ENCODE measurements at places on chromosomes 3 and 15.
A peak's percentile ranks its signal among the peaks of the same experiment; 100 is the strongest.

GRCh38 chr3:28039829-28040228 lies 201.6 kb upstream of the CMC1 start:
- no peak for DNase-seq

GRCh38 chr3:14297305-14297704 lies 105.1 kb upstream of the SLC6A6 start:
- no peak for DNase-seq

DNA sequence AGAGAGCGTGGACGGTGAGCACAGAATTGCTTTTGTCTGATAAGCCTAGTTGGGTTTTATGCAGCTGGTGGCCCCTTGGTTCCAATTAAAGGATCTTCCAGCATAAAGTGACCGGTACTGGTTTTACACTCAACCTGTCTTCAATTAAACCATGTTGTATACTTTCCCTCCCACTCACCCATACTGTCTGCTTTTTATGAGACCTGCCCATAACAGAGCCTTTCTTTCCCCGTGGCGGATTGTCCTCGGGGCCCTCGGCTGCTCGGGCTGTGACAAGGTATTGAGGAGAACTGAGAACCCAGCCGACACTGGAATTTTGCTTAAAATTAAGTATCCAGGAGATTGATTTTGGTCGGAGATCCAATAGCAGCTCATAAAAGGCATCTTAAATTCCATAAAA lies 98.4 kb downstream of the TMEM266 start:
- DNase-seq, result no peak

DNA sequence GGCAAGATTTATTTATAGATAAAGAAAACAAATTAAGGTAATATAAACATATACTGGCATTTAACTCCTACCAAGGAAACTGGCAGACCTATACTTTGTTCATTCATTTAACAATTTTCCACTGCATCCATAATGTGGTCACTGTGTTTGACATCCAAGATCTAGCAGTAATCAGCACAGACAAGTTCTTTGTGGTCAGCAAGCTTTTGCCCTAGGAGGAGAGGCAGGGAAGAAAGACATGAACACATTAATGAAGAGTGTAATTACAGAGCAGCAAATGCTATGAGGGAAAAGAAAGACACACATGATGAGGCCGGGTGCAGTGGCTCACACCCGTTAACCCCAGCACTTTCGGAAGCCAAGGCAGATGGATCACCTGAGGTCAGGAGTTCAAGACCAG lies 34.4 kb downstream of the SUCLG2 start:
- no peak for DNase-seq

GRCh38 chr3:149654188-149654601 lies 3.6 kb downstream of the WWTR1 start:
- DNase-seq, result no peak

- DNase-seq, result no peak
These were observed 196.4 kb downstream of the SUCNR1 start for GRCh38 chr3:152069871-152070270.

DNA sequence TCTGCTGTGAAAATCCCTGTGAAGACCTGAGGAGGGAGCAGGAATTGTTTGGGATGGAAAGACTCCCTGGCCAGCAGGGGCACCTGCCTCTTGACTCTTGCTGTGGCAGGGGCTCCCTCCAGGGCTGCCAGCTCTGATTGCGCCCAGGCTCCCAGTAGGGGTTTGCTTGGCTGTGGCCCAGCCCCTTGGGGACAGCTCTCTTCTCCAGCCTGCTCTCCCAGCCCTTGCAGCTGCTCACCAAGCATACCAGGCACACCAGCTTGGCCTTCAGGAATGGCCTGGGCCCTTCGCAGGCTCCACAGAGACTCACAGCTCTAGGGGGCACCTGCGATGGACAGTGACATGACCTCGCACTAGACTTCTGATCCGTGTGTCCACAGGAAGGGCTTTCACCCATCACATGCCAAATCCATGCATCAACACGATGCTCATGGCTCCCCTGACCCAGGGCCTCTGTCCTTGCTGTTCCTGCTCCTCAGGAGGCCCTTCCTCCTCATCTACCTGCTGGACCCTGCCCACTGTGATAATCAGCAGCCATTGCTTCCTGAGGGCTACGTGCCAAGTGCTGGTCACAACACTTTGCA lies 61.8 kb downstream of the SCN5A start:
- DNase-seq, result no peak

DNA sequence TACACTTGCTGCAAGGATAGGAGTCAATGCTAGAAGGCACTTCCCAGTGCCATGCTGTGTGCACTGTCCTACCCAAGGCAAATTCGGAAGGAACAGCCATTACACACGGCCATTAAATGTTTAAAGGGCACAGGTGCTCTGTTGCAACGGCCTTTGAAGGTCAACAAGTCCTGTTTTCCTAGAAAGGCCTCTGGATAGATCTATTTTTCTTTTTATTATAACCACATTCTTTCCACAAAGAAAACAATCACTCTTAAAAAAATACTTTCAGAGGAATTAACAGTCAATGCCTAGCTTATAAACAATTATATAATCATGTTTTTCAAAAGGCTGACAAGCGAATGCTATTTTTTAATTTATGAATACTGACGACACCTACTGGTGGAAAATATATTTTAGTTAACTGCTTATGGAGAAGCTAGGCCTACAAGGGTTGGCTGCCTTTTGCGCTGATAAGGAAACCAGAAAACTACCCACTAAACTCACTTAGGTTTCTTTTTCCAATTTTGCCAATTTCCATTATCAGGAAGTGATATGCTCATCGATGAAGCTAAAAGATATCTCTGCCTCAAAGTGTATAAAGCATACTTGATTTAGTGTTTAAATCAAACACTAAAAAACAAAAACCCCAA lies 2.4 kb downstream of the ARHGEF3 start:
- no peak for DNase-seq

- DNase-seq, result no peak
These were observed 1218.0 kb downstream of the NSUN3 start for GRCh38 chr3:95280711-95281352.

GRCh38 chr15:78070049-78070700 lies 7.3 kb downstream of the TBC1D2B start:
- DNase-seq, result no peak

DNA sequence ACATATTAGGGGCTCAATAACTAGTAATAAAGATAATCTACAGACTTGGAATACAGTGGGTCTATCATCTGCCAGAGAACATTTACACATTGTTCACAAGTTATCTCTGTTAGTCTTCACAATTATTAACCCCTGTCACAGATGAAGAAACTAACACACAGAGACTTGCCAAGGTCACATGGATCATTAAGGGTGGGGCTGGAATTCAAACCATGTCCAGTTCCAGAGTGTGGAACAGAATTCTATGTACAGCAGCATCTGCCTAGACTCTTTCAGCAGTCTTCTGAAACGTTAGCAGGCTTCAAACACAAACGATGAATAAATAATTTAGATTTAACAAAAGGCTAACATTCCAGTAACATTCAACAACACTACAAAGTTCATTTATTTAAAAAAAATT lies 673.9 kb upstream of the NR2F2 start:
- DNase-seq, result no peak

GRCh38 chr3:55490276-55490913 lies 3.3 kb upstream of the WNT5A start:
- no peak for DNase-seq

DNA sequence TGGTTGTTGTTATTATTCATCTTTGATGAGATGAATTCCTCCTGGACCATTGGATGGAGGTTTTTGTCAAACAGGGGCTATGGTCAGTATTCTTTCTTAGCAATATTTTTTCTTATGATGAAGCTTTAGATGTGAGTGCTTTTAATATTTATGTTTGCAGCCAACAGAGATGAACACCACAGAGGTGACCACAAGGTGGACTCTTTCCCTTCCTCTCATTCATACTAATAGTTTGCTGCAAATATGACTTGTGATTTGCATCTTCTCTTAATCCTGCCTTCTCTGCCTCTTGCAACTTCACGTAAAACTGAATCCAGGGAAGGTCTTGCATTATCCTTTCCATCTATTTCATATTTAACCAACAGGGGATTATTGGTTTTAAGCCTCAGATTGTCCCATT lies 473.1 kb upstream of the UBE2E2 start:
- DNase-seq, result no peak

DNA sequence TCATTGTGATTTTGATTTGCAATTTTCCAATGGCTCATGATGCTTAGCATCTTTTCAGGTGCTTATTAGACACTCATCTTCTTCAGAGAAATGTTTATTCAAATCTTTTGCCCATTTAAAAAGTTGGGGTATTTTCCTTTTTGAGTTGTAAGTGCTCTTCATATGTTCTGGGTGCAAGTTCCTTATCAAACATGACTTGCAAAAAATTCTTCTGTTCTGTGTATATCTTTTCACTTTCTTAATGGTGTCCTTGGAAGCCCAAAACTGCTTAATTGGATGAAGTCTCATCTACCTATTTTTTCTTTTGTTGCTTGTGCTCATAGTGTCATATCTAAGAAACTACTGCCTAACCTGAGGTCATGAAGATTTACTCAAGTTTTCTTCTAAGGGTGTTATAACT lies 332.8 kb downstream of the PLCL2 start:
- DNase-seq, result no peak

GRCh38 chr15:90249203-90249863 lies at the start of gene TTLL13:
TSS of gene TTLL13 (plus strand) at chr15:90249556. CDS start at chr15:90250631, 1,075 bp downstream.
- DNase-seq, result peak; percentile 100

GRCh38 chr15:80585544-80586018 lies 109.5 kb upstream of the ABHD17C start:
- no peak for DNase-seq

DNA sequence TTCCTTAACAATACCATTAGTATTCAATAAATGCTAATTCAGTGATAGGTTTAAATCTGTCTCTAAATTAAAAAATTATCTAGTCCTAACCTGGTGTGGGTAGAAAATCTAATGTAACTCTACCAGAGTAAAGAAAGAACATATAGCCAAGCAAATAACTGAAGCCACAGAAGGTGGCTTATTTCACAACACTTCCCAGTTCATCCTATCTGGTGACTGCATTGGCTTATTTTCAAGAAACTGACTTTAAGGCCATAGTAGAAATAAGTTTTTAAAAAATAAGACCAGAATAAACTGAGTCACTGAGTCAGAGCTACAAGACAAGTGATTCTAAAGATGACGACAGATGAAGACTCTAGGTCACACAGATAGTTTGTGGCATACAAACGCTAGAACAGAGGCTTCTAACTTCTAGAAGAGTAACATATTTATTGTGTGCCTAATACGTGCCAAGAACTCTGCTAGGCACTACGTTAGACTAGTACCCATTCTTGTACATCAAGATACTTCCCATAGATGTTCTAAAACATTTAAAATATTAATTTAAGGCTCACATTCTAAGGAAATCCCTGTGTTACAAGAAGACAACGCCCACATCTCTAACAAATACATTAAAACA lies 25.9 kb downstream of the TMCC1 start:
- no peak for DNase-seq

DNA sequence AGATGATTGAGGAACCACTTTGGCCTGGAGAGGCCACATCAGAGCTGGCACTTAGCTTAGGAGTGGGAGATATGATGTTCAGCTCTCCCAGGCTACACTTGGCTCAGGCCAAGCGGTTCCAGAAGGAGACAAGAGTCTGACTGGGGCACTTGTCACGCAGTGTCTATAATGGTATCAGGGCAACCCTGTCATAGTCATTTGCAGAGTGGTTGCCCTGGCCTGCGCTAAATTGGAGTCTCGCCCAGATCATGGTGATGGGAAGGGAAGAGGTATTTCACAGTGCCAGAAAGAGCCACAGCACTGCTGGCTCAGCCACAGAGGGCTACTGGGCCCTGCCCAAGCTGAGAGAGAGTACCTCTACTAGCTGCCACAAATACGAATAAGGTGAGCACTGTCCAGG lies 186.9 kb upstream of the CRBN start:
- no peak for DNase-seq

GRCh38 chr15:57914350-57915055 lies 151.0 kb downstream of the ALDH1A2 start:
- no peak for DNase-seq

DNA sequence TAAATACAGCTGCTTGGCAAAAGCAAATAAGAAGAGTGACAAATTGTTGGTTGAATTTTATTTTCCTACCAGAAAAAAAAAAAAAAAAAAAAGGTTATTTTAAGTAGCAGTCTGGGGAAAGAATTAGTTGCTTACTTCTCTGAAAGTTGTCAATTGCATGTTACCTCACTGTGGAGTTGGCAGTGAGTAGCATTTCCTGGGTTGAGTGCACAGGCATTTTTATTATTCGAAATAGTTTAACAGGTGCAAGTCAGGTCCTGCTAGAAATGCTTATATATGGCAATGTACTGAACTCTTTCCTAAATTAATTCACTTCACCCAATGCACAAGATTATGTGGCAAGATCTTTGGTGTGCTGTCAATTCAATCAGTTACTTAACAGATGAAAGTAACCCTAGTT lies 680.6 kb downstream of the EPHA3 start:
- DNase-seq, result no peak

DNA sequence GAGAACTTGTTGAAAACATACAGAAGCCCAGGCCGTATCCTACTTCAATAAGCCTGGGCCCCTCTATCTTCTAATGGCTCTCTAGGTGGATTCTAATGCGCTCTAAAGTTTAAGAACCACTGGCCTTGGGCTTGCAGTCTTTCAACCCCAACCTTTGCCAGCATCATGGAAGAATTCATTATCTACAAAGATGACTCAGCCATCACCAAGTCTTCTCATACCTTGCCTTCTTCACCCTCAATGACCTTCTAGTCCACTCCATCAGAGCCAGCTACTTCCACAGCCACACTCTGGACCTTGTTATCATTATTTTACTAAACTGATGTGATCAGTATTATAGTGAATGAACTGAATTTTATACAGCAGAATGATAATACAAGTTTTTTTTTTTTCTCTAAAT lies 16.9 kb upstream of the TIPARP start:
- no peak for DNase-seq

DNA sequence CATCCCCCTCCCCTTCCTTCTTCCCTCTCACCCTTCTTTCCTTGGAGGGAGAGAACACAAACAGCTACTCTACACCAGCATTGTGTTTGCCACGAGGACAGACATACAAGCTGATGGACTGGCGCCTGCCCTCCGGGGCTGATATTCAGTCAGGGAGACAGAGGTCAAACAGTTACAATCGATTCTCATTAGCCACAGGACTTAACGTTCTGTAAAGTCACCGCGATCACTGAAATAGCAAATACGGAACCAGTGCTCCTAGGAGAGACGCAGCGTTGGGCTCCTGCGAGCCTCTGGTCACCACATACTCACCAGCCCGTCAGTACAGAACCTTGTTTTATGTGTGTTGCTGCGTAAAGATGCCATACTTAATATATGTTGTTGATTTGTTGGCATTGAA lies 108.8 kb downstream of the LRRK1 start:
- no peak for DNase-seq
